ENCODE measurements at places on chromosomes 13 and 19.
A peak's percentile ranks its signal among the peaks of the same experiment; 100 is the strongest.

GRCh38 chr13:99354371-99354951, 47.3 kb upstream of the GPR183 start:
- no peak for DNase-seq

DNA sequence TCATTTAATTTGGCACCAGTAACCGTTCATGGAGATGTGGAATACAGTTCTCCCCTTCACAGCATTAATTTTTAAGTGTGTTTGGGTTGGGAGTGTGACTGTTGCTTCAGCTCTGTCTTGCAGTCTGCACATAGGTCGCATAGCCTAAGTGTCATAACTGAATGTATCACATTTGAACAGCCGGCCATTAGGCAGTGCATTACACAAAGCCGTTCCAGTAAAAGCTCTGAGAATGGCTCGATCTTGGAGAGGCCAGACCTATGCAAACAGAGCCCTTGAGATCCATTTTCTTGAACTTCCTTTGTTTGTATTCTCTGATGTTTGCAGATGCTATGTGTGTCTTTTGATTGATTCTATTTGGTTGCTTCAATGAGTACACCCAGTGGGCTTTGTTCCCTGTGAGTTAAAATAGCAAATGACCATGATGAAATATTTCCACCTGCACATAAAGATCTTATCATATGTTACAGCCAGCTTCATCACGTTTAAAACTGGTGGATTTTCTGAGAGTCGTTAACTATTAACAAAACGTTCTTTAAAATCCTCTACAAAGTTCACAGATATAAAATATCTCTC, 1104.9 kb upstream of the SLC10A2 start:
- DNase-seq: no peak

DNA sequence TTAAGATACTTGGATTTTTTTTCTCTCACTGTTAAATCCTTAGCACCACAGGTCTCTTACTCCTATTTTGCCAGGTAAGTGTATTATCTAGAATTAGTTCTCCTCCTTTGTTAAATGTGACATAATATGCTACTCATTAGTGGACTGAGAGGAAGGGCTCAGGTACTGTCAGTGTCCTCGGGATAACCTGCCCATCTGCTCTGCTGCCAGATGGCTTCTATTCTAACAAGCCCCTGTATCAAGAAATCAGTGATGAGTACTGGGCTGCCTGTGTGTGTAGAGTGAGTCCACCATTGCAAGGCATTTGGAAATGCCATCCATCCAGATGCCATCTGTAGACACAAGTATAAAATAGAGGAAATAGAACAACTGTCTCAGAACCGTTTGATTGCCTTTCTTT, 209.6 kb downstream of the ATP8A2 start:
- DNase-seq: no peak

DNA sequence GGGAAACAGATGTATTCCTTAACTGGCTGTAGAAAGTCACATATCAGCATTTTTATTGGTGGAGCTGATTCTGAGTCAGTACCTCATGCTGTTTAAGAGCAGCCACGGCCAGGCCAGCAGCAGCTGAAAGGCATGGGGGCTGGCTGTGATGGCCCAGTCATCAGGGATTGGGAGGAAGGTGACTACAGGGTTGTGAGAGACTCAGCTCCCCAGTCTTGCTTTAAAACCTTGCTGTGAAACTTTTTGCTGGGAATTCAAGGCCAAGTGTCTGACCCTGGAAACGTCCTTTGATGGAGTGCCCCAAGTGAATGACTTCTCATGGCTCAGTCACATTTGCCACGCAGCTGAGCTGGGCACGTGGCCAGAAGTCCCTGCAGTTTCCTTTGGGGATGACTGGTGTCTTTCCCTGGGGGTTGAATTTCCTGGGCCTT, 39.1 kb upstream of the RNF113B start:
- DNase-seq: no peak

GRCh38 chr13:94716016-94716415, 3.7 kb upstream of the SOX21 start:
- no peak for DNase-seq

DNA sequence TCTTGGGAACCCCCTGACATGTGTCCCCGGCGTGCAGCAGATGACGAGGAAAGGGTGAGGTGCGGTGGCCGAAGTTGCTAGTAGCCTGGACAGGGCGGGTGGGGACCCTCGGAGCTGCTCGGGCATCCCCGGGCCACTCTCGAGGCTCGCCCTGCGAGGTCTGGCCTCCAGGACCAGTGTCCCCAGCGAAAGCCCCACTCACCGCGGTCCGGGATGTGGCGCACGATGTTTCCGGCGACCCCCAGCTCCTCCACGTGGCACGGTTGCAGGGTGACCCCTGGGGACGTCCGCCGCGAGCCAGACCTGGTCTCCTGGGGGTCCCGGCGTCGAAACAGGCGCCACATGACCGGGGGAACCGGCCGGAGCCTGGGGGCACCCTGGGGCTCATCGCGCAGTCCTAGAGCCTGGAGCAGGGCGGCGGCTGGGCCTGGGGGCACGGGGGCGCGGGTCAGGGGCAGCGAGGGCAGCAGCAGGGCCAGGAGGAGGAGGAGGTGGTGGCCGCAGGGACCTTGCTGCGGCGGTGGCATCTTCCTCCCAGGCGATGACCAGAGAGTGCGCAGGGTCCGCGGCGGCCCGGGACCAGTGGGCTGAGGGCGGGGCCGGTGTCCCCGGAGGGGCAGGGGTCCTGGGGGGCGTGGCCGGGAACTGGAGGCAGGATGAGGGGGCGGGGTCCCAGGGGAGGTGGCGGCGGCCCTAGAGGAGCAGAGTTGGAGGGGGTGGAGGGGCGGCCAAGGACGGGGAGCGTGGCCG, 26.0 kb downstream of the CERS1 start:
- DNase-seq: peak; percentile 86

GRCh38 chr19:18967358-18968146, 26.5 kb upstream of the HOMER3 start:
- DNase-seq: no peak

DNA sequence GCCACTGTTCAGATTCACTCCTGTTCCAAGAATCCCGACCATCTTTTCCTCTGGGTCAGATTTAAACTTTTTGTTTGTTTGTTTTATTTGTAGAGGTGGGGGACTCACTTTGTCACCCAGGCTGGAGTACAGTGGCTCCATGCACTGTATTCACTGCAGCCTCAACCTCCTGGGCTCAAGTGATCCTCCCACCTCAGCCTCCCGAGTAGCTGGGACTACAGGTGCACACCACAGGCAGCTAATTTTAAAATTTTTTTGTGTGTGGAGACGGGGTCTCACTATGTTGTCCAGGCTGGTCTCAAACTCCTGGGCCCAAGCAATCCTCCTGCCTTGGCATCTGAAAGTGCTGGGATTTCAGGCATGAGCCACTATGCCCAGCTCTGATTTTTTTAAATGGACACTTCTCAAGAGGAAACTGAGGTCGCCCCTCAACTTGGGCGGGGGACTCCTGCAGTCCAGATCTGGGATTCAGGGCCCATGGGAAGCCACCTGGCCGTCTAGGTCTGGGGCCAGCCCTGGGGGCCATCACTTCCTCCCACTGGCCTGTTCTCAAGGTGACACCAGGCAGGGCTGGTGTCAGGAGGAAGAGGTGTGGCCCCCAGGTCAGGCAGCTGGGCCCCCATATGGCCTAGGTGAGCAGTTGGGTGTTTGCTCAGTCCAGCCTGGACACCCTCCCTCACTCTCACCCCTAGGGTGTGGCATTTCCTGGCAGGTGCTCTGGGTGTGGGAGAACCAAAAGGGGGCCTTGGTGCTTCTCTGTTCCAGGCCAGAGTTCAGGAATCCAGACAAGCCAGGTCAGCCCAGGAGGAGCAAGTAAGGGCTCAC, 1.3 kb downstream of the B3GNT3 start:
- DNase-seq: no peak

DNA sequence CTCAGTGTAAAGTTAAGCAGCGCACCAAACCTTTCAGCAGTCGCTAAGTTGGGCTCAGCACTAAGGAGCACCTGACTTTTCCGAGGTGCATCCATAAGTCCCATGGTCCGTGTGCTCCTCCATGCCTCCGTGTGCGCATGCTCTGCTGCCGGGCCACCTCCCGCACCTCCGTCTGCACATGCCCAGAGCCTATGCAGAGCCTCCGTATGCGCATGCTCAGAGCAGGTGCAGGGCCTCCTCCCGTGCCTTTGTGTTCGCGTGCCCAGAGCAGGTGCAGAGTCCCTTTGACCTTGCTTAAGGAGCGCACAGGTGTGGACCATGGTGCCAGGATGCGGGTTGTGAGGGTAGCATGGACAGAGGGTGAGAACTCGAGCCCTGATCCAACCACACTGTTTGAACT, 46.0 kb downstream of the ATP11A start:
- DNase-seq: no peak

DNA sequence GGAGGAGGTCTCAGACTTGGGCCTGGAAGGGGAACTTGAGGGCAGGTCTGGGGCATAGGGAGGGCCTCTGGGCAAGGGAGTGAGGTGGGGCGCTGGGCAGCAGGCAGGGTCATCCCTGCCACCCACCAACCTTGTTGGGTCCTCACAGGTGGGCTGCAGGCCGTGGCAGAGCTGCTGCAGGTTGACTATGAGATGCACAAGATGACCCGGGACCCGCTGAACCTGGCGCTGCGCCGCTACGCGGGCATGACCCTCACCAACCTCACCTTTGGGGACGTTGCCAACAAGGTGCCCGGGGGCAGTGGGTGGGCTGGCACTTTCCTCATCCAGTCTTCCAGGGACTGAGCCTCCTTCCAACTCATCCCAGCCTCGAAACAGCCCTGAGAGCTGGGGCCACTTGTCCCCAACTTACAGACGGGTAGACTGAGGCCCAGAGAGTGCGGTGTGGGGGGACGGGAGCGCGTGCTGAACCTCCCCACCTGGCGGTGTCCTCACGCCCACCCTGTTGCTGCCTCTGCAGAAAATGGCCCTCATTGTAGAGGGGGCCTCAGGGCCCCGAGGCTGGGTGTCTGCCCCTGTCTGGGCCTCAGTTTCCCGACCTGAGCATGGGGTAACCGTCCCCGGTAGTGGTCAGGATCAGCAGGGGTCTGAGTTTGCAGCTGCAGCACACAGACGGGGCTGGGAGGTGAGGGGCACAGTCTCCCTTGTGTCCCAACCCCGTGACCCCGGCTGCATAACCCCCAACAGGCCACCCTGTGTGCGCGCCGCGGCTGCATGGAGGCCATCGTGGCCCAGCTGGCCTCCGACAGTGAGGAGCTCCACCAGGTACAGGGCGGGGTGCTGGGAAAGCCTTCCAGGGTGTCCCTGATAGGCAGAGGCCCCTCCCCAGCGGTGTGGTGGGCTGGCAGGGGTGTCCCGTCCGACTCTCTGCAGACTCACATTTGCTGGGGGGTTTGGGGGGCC, 10.4 kb downstream of the APC2 start:
- DNase-seq: no peak

Measured in endodermal cell (in vitro differentiated cells).